Frontal cortex (tissue), 4 donors: ENCODE measurements at places on chromosomes 11 and 22. TPM values are rescaled to one million over a fixed set of nuclear protein-coding genes. Genes with fewer than 3 reads are reported as not detected.

DNA sequence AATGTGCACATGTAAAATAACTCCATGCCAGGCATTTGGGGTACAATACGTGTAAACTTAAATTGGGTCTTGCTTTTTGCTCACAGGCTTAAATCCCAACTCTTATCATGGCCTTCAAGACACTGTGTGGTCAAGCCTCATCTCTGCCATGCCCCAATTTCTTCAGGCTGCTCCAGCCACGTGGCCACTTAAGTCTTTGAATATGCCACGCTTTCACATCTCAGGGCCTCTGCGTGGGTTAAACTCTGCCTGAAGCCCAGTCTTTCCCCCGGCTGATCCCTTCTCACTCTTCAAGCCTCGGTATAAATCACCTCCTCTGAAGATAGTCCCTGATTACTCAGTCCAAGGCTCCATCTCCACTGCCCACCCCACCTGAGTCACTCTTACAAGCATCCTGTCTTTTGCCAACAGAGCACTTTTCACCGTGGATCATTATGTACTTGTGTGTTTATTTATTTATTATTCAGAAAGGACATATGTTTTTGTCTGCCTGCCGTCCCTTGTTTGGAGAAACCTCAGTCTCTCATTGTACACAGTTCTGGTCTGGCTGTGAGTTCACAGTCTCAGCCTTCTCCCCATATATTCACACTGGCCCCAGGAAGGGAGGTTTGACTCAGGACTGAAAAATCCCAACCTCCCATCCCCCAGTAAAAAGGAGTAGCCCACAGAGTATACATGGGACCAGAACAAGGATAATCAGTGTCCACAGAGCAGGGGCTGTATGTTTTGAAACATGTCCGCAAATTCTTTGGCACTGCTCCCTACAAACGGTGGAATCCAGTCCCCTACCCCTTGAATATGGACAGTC lies 344.7 kb downstream of the MN1 start:
- no peak for DNase-seq

DNA sequence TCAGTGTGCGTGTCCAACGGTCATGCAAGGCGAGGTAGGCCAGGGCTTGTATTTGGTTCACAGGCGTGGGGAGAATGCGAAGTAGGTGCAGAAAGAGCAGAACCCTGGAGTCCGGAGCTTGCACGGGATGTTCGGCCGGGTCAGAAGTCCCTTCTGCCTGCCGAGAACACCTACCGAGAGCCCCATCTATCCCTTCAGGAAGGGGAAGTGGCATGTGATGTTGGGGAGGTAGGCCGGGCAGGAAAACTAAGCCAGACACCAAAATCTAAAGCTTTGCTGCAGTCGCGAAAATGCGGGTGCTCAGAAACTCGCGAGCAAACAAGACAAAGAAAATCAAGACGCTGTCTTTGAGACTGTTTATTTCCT lies 435 bp upstream of the TAF6L start:
- no peak for DNase-seq

GRCh38 chr11:12246147-12246546 lies 131.2 kb upstream of the PARVA start:
- no peak for DNase-seq

GRCh38 chr22:49215840-49216239 lies 611.8 kb downstream of the BRD1 start:
- no peak for DNase-seq

- DNase-seq = no peak
Observed at GRCh38 chr22:19477321-19478044, 1.5 kb downstream of the UFD1 start.

GRCh38 chr11:46889689-46890475 lies 28.5 kb downstream of the LRP4 start:
- DNase-seq = peak; percentile 62

DNA sequence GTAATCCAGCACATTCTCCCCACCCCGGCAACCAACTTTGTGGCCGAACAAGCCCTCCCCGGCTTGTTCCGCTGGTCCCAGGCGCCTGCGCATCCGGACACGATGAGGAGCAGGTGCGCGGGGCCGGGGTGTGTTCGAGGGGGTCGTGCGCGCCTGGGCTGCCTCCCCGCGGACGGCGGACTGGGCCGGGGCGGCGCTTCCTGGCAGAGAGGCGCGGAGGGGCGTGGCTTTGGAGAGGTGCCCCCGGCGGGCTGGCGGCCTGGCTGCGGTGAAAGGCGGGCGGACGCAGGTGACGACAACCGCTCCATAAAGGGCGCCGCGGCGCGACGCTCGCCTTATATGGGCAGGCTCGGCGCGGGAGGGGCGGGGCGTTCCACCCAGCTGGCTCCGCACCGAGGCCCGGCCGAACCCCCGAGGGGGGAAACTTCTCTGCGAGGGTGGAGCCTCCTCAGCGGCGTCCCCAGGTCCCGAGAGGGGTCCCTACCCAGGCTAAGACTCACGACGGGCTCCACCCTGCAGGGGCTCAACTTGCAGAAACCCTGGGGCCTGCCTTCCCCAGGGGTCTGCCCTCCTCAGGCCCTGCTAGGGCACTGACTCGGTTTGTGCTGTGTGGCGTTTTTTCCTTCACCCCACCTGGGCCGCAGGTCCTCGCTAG lies 26.4 kb downstream of the TXN2 start:
- DNase-seq = peak; percentile 96

GRCh38 chr22:42754658-42755057 lies 34.0 kb upstream of the A4GALT start:
- no peak for DNase-seq

GRCh38 chr11:19433367-19433766 lies 192.6 kb upstream of the E2F8 start:
- DNase-seq = no peak

DNA sequence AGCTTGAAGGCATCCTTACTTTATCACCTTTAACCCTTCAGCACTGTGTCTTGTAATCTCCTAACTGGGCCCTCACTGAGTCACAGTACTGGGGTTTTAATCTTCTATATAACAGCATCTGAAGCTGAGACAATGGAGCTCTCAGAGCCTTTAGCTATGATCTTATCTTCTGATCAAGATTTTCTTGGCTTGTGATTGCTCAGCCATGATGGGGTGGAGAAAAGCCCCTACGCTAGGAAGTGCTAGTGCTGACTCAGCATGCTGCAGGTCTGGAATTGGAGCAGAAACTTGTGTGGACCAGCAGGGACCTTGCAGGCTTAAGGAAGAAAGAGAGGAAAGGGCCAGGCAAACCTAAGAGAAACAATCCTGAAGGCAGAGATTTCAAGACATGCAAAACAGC lies 71.7 kb upstream of the EED start:
- DNase-seq = no peak

- DNase-seq = no peak
Observed at GRCh38 chr11:19853016-19853415, 140.4 kb downstream of the NAV2 start.

GRCh38 chr11:120710354-120711131 lies 199.0 kb downstream of the GRIK4 start:
- peak; percentile 41 for DNase-seq

DNA sequence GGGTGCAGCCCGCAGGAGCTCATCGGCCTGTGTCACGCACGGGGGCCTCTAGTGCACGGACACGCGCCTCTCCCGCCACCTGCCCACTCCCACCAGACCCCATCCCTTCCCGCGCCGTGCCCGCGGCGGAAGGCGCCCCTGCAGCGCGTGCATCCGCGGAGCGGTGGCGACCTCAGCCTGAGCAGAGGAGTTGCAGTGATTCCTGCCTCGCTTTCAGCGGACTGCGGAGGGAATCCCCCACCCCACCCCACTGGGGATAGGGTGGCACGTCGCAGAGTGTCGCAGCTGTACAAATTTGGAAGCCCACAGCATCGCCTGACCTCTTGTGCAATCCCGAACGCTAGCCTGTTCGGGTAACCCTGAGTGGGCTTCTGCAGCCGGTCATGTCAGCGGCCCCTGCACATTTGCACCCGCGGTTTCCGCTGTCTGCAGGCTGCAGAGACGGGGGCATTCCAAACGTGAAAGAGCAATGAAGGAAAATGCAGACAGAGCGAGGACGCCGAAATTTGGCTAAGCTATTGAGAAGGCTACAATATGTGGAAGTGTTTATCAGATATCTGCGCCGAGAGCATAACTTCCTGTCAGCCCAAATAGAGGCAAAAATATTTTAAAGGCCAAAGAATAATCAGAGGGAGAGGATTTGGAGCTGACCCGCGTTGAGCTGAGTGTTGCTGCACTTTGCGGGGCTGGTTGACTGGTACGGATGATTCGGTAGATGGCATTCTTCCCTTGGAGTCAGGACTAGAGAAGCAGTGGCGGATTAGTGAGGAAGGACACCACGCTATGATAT lies 617 bp upstream of the ARHGAP20 start:
- peak; percentile 46 for DNase-seq

GRCh38 chr11:17596310-17596669 lies 49.2 kb downstream of the OTOG start:
- no peak for DNase-seq

GRCh38 chr11:70661761-70662501 lies 263.6 kb downstream of the CTTN start:
- DNase-seq = peak; percentile 47

DNA sequence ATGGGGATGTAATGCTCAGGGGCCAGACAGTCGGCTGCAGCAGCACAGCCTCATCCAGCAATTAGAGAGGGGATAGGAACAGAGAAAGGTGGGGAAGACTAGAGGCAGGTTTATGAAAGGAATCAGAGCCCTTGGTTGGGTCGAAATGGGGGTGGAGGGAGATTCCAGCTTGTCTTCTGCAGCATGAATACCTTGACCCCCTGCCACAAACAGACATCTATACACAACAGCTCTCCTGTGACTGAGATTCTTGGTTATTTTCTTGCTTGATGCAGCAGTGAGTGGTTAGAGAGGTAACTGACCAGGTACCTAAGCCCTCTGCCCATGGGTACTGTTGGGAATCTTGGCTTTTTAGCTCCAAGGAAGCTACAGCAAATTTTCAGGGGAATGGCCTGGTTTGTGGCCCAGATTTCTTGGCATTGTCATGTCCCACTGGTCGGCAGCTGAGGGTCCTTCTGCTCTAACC lies at the start of gene TRIM49D1:
Gene TRIM49D1 (minus strand): TSS at position 51 of the 466 bp plus-strand sequence. CDS start 4,535 bp downstream, outside the sequence.
- DNase-seq = no peak

DNA sequence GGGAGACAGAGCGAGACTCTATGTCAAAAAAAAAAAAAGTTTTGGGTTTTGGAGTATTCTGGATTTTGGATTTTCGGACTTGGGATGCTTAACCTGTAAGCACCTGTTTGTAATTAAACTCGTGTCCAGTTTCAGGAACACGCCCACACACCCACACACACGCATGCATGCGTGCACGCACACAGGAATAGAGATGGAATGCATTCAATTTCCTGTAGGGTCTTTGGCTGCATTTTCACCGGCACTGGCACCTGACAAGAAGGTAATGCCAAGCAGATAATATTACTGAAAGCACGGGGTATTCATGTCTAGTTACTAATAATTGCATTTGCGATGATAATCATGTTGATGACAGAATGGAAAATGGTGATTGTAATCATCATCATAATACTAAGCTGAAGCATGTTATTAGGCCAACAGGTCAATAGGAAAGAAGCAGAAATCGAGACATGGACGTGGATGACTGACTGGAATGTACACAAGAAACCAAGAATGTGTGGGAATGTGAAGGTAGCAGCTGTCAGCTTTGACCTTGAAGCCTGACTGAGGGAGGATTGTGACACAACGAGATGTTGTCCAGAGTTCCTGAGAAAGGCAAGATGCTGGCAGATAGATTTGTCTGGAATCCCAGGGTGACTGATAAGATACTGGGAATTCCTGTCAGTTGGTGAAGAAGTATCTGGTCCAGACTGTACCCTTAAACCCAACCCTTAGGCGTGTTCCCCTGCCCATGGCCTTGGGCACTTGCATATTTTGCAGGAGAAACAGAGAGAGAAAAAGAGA lies 108.6 kb downstream of the SYN3 start:
- no peak for DNase-seq

DNA sequence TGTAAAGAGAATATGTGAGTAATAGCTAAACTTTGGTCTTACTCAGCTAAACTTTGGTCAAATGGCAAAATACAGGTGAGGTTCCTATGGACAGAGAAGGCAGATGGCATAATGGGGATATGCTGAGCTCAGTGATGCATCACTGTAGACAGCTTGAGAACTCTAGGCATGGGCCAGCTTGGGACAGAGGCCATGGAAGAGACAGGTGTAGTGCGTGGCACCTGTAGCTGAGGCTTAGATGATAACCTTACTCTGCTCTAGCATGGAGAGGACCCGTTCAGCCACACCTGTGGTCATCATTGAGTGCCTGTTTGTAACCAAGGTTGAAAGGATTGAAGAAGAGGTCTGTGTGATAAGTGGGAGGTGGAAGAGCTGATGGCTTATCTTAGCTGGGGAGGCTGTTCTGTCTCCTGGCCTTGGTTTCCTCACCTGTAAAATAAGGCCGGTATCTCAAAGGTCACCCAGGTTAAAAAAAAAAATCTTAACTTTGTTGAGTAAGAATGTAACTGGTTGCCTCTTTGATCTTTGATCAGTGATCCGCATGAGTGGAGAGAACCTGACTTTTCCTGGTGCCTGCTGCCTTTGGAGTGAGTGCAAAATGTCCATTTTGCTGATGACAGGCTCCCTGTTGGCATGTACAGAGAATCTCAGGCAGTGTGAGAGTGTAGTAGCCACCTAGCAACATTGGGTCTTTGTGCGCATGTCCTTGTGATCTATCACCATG lies 48.6 kb downstream of the ZNRF3 start:
- no peak for DNase-seq

- DNase-seq = no peak
Observed at GRCh38 chr11:23359297-23359696, 499.0 kb upstream of the CCDC179 start.

DNA sequence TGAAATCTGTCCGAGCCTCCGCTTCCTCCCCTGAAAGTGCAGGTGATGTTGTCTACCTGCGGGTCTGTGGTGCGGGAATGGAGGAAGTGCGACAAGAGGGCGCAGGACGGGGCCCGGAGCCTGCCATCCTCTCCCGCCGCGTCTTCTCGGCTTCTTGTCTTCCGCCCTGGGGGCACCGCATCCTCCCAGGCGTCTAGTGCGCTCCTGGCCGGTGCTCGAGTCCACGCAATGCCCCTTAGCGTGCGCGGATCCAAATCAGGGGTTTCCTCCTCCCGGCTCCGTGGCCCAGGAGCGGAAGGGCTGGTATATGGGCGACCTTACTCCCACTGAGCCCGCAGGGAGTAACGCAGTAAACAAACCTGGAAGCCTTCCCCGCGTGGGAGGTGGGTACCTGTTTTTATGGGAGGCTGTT lies 405 bp downstream of the SFI1 start:
- DNase-seq = peak; percentile 18

GRCh38 chr11:8283465-8284230 lies 20.0 kb upstream of the LMO1 start:
- DNase-seq = no peak

GRCh38 chr11:102836290-102836875 lies 7.0 kb downstream of the MMP3 start:
- no peak for DNase-seq

Gene CALCA
- total RNA-seq = not detected

Gene CHADL
- total RNA-seq = 1.6 TPM

Gene TSPAN32
- total RNA-seq = 0.41 TPM

Gene RPL27A
- total RNA-seq = 667 TPM

Gene JAML
- total RNA-seq = 0.82 TPM

Gene CECR2
- total RNA-seq = 2.9 TPM

Gene PGGHG
- 0.41 TPM for total RNA-seq

Gene KRTAP5-8
- total RNA-seq = not detected

Gene SCGB1D2
- not detected for total RNA-seq

Gene ANGPTL5
- total RNA-seq = 0.41 TPM

Gene XKR3
- not detected for total RNA-seq

Gene SOX10
- total RNA-seq = 1.6 TPM

Gene SYT7
- 14.7 TPM for total RNA-seq
